AG04450 (cell line): ENCODE measurements at places on chromosomes 6 and 20.

GRCh38 chr20:33237989-33238388 lies 2.2 kb downstream of the BPIFA1 start:
- no peak for DNase-seq

GRCh38 chr6:12060780-12061609 lies 48.9 kb downstream of the HIVEP1 start:
- DNase-seq = no peak

GRCh38 chr6:166419286-166419685 lies 36.5 kb upstream of the MPC1 start:
- DNase-seq = no peak

- no peak for DNase-seq
Measured at GRCh38 chr20:36274181-36274841, 31.8 kb upstream of the DLGAP4 start.

DNA sequence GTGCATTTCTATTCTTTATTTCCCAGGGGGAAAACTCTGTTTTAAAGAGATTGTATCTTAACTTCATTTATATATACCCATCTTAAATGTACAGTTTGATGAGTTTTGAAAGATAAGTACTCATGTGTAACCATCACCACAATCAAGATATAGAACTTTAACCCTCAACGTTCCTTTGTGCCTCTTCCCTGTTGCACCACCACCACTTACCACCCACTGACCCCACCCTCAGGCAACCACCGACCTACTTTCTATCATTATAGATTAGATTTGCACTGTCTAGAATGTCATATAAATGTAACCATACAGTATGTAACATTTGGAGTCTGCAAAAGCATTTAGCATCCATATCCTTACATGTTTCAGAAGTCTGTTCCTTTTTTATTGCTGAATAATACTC lies 121.0 kb downstream of the RTN4IP1 start:
- DNase-seq = no peak

- no peak for DNase-seq
Measured at GRCh38 chr20:61366914-61367313, 114.9 kb downstream of the CDH4 start.

DNA sequence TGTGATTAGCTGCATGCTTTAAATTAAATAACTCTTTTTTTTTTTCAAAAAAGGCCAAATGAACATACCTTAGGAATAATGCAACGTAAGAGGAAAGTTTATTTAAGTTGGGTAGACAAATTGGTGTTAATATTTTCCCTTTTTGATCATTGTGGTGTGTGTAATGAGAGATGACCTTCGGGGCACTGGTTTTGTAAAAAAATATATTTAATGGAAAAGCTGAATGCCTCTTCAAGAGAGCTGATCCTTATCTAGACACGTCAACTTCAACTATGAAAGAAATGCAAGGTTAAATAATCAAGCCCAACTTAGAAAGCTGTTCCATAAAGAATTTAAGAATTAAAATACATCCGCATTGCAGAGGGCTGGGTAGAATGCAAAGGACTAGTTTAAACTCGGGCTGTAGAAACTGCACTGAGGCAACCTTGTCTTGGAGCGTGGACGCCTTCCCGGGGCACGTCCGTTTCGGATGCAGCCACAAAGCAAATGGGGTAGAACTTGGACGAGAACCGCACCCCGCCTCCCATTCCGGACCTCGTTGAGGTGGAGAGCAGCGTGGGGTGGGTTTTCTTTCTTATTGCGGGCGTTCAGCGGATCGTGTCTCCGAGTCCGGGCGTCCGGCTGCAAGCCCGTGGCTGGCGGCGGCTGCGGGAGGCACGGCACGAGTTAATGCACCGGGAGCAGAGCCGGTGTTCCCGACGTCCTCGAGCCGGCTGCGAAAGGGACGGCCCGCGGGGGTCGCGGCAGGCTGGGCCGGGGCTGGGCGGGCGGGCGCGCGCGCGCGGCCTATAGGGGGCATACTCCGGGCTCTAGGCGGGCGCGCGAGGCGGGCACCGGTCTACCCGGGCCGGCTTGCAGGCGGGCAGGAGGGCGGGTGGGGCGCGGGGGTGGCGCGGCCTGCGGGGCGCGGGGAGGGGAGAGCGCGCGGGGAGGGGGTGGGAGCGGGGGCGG lies 1.9 kb downstream of the JARID2 start:
- DNase-seq = no peak

DNA sequence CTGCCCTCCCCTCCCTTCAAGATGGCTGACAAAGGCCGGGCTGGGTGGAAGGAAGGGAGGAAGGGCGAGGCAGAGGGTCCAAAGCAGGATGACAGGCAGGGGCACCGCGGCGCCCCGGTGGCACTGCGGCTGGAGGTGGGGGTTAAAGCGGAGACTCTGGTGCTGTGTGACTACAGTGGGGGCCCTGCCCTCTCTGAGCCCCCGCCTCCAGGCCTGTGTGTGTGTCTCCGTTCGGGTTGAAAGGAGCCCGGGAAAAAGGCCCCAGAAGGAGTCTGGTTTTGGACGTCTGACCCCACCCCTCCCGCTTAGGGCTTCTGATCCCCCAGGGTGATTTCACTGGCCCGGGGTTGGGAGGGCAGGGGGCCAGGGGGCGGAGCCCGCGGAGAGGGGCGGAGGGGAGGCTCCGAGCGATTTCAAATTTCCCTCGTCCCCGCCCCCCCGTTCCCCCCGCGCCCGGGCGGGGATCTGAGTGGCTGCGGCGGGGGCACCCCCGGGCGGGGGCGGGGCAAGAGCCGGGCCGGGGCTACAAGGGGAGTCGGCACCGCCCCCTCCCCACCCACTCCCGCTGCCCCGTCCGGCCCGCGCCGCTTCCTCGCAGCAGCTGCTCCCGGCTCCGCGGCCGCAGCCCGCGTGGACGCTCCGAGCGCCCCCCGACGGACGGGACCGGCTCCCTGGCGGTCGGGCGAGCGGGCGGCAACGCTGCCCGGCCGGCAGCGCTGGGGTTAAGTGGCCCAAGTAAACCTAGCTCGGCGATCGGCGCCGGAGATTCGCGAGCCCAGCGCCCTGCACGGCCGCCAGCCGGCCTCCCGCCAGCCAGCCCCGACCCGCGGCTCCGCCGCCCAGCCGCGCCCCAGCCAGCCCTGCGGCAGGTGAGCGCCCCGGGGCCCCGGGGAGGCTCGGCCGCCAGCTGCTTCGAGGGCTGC lies at the start of gene DNMT3B:
TSS of gene DNMT3B (plus strand) at position 555 of the 923 bp plus-strand sequence. CDS start 17,939 bp downstream, outside the sequence.
- peak; percentile 34 for DNase-seq

DNA sequence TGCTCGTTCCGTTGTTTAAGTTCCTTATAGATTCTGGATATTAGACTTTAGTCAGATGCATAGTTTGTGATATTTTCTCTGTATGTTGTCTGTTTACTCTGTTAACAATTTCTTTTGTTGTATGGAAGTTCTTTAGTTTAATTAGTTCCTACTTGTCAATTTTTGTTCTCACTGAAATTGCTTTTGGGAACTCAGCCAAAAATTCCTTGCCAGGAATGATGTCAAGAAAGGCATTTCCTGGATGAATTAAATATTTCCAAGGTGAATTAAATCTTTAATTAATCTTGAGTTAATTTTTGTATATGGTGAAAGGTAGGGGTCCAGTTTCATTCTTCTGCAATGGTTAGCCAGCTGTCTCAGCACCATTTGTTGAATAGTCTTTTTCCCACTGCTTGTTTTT lies 406.2 kb upstream of the NOX3 start:
- no peak for DNase-seq
